Stimulated activated CD4-positive, alpha-beta T cell treated with anti-CD3 and anti-CD28 coated beads, Interleukin-15, amount 100 ng/mL, for 24 hours (primary cell): ENCODE measurements at places on chromosomes 13 and 19.

DNA sequence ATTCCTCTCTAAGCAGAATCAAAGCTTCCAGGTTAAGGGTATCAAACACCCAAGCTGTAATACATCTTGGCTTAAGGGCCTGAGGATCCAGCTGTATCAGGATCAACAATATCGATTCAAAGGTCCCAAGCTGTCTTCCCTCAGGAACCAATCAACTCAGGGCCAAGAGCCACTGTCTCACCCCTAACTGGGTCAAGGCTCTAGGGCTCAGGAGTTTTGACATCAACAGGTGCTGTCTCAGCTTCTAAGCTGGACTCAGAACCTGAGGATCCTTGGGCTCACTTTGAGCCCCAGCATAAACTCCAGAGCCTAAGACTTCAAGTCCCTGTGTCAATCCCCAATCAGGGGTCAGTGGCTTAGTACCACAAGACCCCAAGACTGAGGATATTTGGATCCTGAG is 917 bp downstream of the FBXW9 start:
- DNase-seq, result no peak

GRCh38 chr13:107900775-107901174 is 314.6 kb downstream of the LIG4 start:
- no peak for DNase-seq

GRCh38 chr19:51226067-51226466 is 1.2 kb downstream of the CD33 start:
- no peak for DNase-seq

- no peak for DNase-seq
Measured at GRCh38 chr19:56508290-56508778, 679 bp downstream of the ZNF471 start.

GRCh38 chr19:49847731-49848696 is 2.9 kb upstream of the PTOV1 start:
- DNase-seq, result no peak

- peak; percentile 94 for DNase-seq
Measured at GRCh38 chr19:41958367-41959055, 610 bp downstream of the RABAC1 start.

DNA sequence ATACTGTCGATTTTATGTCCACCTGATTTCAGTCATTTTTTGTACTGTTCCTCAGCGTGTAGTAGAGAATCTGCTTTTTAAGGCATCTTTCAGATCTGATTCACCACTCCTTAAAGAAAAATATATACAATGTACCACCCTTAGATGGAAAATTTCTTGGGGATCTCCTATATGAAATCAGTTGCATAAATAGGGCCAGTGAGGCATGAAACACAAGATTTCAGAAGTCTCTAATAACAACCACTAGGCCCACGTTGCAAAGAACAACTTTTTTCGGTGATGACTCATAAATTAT is 1.4 kb downstream of the USP12 start:
- no peak for DNase-seq

DNA sequence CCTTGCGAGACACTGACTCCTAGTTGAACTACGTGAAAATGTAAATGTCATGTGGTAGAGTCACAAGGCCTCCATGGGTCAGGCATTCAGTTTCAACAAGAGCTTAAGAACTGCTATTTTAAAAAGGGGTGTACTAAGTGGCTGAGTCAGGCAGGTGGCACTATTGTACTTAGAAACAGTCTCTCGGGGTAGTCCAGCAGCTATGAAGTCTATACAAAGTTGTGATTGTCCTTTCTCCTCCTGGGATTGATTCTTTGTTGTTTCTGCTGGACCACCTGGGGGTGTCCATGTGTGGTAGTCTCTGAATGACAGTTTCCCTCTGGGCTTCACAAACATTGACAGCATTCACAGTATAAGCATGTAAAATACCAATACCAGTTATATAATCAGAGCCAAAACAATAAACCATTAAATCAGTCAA is 33.0 kb downstream of the UGGT2 start:
- DNase-seq, result peak; percentile 2

DNA sequence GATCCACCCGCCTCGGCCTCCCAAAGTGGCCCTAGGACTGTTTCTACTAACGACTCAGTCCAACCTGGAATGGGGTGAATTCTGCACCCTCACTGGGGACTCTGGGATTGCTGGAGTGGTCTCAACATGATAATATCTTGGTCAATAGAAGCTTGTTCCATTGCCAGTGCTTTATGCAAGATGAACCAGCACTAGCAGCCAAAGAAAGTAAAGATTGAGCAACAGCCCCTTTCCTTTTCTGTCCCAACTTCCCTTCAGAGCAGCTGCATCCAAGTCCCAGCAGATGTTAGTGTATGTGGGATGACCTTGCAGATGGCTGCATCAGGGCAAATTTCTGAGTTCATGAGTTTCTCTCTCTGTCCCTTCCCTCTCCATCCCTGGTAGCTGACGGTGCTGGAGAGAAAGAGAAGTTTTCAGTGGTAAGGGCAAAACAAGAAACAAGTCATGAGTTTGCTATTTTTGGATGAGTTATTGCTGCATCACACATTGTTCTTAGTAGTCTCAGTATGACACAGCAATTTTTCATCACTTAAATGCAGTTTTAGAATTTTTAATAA is 183.6 kb upstream of the EDNRB start:
- DNase-seq, result no peak

GRCh38 chr19:40799558-40800338 is 757 bp downstream of the EGLN2 start:
- DNase-seq, result peak; percentile 46

DNA sequence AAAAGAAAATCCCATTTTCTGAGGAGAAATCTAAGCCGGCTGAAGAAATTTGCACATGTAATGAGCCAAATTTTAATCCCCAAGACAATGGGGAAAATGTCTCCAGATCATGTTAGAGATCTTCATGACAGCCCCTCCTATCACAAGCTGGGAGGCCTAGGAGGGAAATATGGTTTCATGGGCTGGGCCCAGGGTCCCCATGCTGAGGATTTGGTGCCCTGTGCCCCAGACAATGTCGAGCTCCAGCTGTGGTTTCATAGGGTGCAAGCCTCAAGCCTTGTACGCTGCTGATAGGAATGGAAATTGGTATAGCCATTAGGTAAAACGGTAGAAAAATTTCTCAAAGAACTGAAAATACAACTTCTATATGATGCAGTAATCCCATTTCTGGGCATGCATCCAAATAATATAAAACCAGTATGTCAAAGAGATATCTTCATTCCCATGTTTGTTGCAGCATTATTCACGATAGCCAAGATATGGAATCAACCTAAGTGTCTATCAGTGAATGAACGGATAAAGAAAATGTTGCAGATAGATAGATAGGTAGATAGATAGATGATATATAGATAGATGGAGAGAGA is 19.3 kb upstream of the FREM2 start:
- DNase-seq, result no peak

DNA sequence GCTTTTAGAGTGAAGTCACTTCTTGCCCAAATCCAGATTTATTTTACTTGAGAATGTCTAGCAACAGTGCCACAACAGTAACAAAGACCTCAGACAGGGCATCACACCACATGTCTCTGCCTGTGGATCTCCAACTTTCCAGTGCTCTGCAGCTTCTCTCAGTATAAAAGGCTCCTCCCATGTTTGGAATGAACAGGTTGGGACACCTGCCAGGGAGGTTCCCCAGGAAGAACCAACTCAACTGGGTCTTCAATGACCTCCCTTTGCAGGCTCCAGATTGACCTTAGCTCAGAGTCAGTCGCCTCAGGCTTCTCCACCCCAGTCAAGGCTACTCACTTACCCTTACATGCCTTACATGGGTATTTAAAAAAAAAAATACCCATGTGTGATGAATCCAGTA is 3.4 kb downstream of the ZNF823 start:
- DNase-seq, result no peak
